ENCODE measurements at places on chromosomes 12 and 14. TPM values are rescaled to one million over a fixed set of nuclear protein-coding genes. Genes with fewer than 3 reads are reported as not detected.

The TDRD9 gene
- not detected for total RNA-seq

The ANO2 gene
- not detected for total RNA-seq

The RND1 gene
- 17.8 TPM for total RNA-seq

The CALM1 gene
- 318 TPM for total RNA-seq

The TAS2R14 gene
- total RNA-seq, result 0.78 TPM

The RFLNA gene
- 0.06 TPM for total RNA-seq

The MUCL1 gene
- total RNA-seq, result not detected

The AQP2 gene
- not detected for total RNA-seq

Data from A549 treated with CORT108297 at 1 μM for 4 hours (cell line).